ENCODE measurements at places on chromosomes 7 and 10. TPM values are rescaled to one million over a fixed set of nuclear protein-coding genes. Genes with fewer than 3 reads are reported as not detected.

The SERPINE1 gene
- 238 TPM for total RNA-seq

DNA sequence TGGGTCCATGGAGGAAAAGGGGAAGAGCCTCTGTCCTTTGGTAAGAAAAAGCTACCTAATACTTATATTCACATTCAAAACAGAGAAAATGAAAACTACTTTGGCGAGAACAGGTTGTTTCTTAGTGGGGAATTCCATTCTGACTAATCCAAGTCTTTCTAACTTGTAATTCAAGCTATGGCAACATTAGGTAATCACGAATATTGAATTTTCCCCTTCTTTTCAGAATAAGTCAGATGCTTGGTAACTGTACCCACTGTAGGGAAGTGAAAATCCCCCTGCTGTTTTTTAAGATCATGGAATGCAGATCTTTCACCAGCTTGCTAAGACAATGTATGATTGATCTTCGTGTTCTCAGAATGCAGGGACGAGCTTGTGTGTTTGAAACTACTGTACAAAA is 384.4 kb downstream of the TCERG1L start:
- DNase-seq: no peak

The OR13A1 gene
- total RNA-seq: not detected

DNA sequence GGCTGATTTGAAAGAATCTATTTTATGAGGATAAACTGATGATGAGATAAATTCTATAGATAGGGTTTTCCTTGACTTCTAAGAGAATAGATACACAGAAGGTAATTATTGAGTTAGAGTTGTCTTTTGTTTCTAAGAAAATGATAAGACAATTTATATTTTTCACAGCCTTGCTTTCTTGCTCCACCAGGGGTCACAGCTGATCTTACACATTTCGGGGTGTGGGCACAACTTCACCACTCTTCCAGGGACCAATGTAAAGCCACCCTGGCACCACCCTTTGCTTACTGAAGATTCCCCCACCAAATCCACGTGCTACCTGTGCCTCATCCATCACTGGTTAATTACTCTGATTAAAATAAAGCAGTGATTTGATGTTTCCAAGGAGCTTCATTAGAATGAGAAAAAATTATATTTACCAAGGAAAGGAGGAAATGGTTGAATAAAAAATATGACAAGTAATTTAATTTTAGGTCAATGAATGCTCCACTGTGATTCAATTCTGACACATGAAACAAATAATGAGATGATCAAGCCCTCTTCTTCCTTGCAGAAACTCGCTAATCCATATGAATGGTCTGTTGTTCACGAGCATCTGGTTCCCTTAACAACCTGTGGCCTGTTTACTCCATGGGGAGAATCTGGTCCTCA is 177.3 kb upstream of the TNS3 start:
- DNase-seq: peak; percentile 37

DNA sequence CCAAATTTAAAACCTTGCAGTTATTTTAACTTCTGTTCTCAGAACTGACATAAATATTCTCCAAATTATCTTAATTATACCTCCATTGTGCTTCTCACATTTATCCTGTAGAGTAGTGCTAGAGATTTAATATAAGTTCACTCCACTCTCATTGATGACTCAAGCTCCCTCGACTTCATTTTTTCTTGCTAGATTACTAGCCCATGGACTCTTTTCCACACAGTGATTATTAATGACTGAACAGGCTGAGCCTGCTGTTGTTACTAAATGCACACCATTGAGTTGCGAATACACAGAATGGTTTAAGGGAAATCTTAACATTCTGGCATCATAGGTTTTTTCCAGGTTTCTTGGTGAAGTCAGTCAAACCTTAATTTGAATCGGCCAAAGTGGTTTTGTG is 179.5 kb upstream of the AKR1E2 start:
- DNase-seq: peak; percentile 56

DNA sequence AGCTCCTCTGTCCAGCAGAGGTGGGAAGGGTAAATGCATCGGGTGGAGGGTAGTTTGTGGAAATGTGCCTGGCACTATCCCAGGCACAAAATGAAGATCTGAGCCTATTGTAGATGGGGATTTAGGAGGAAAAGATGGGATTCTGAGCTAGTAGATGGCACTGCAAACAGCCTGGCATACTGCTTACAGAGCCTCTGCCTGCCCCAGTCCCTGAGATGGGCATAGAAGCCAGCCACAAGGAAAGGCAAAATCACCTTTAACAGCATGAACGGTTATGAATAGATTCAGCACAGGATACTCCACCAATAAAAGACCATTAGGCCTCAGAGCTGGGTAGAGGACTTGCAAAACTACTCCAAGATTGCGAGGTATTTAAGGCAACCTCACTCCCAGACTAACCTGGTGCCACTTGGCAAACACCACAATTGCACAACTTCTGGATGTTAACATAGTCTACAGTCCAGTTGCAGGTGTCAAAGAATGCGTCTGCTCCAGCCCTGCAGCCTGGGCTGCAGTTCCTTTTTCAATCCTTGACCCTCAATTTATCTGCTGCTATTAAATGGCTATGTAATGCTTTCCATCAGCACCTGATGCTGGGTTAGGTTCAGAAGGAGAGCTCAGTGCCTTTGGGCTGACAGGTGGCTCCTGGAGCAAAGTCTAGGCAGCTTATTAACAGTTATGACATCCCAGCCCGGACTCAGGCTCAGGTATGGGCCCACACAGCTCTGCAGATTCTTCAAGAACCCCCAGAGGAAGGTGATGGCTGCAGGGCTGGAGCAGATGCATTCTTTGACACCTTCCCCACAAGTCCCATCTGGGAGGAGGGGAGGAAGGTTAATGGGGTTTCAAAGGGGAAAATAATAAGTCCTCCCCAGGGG is 34.0 kb downstream of the CDHR3 start:
- no peak for DNase-seq

The KEL gene
- not detected for total RNA-seq

GRCh38 chr10:113425541-113425951 is 127.3 kb upstream of the HABP2 start:
- no peak for DNase-seq

The CCNY gene
- 35.3 TPM for total RNA-seq

The MEIG1 gene
- total RNA-seq: not detected

- no peak for DNase-seq
Observed at GRCh38 chr7:17854261-17855047, 85.8 kb downstream of the SNX13 start.

The PKD2L1 gene
- total RNA-seq: not detected

GRCh38 chr7:16847381-16847860 is 34.4 kb downstream of the AGR3 start:
- DNase-seq: peak; percentile 13

The CYP2C19 gene
- total RNA-seq: 0.12 TPM

The HMX3 gene
- total RNA-seq: not detected

DNA sequence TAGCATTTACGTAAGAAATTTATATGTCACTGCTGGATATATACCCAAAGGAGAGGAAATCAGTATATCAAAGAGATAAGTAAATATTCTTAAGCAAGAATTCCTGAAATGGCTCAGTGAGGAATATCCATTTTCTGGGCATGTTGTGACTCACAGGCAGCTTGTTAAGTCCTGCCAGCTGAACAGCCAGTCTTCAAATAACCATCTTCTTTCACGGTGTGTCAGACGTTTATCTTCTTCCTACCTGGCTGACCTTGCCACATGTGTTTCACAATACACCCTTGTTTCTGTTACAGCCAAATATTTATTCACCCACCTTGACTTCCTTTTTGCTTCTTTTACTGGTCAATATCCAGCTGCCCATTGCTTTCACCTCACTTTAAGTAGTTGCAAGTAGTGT is 648.1 kb downstream of the ANKRD7 start:
- no peak for DNase-seq

The PCBD1 gene
- 71.6 TPM for total RNA-seq

The AGBL3 gene
- 3.5 TPM for total RNA-seq

The PROSER2 gene
- 1.6 TPM for total RNA-seq

Data from RPMI7951 (cell line).